Activated T-cell treated with anti-CD3 and anti-CD28 coated beads for 24 hours (primary cell): ENCODE measurements at places on chromosomes 16 and 17.

DNA sequence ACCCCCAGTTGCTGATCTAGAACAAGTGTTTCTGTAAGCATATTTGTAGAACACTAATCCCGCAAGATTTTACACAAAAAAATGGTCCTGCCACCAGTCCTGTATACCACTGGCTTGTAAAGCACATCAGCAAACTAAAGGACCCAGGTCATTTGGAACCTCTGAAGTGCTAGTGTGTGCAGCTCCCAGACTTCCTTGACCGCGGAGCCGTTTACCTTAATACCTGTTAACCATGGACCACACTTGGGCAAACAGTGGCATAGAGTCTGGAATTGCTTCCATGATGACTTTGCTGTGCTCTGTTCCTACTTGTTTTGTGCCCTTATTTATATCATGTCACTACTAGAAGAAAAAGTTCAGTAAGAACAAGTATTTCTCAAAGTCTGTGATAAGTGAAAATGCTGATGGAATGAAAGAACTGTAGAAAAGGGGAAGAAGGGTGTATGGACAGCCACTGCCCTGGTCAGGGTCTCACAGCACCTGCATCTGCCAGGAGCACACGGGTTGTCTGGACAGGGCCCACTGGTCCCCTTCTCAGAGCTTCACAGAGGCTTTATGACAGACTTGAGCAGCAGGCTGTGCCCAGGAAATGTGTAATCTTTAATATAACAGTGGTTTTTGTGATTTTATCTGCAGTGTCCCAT lies 29.3 kb downstream of the ALDH3A2 start:
- DNase-seq: no peak

DNA sequence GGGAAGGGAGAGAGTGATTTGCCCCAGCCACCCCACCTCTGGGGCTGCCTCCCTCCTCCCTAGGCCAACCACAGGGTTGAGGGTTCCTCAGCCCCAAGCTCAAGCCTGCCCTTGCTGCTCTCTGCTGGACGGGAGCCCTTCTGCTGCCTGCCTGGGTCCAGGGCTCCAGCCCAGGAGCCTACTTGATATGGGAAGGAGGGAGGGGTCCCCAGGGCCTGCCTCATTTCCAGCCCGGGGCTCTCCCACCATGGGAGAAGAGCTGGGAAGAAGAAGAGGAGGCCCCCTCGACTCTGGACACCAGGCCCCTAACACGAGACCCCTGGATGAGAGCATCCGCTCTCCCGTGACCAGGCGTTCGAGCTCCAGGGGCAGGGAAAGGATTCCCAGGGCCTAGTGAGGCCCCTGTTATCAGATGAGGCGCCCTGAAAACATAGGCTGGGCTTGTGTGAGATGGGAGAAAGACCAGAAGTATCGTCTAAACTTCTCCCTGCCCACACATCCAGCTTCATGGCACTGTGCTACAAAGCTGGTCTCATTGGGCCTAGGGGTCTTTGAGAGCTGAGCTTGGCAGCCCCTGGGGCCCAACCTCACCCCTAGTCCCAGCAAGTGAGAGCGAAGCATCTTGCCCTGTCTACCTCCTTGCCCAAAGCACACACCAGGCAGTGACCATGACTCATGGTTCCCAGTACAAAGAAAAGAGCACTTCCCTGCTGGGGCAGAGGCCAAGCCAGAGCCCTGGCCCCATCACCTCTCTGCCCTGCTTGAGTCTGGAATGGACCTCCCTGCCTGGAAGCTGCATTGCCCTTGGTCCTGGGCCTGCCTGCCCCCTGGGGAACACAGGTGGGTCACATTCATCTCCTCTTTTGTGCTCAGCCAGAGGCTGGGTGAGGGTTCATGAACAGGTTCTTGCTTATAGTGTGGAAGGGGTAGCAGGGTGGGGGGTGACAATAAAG lies 987 bp downstream of the SLC16A5 start:
- DNase-seq: no peak

GRCh38 chr17:52147431-52147830 lies 11.1 kb downstream of the CA10 start:
- no peak for DNase-seq

- DNase-seq: no peak
Measured at GRCh38 chr17:42849451-42850181, 1.4 kb upstream of the AOC3 start.

- no peak for DNase-seq
Measured at GRCh38 chr16:60230666-60231065, 1496.5 kb upstream of the GOT2 start.

- DNase-seq: no peak
Measured at GRCh38 chr16:80341263-80341662, 199.5 kb upstream of the DYNLRB2 start.

GRCh38 chr16:75244844-75245758 lies 6.3 kb downstream of the BCAR1 start:
- no peak for DNase-seq

DNA sequence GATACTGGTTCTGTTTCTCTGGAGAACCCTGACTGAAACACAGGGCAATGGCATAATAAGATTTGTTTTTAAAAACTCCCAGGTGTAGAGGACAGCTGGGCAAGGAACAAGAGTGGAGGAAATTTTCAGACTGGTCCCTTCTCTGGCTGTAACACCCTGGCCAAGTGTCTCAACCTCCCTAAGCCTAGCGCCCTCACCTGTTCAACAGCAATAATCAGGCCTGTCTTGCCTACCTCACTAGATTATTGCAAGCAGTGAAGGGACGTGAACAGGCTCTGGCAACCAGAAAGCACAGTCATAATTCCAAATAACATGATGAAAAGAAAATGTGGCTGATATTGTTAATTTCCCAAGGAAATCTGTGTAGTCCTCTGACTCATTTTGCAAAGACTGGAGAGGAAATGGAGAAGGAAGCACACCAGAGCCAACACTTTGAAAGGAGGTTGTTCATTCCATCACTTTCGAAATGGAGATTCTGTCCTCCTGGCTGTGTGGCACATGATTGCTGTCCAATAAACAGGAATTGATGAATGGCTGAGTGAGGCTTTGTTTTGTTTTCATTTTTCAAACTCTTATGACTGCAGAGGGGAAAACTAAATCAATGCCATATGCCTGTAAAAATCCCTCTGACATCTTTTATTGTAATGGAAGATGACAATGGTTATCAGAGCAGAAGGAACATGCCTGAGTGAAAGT lies 87.5 kb upstream of the HLF start:
- no peak for DNase-seq

GRCh38 chr17:57899391-57899790 lies 49.5 kb upstream of the MRPS23 start:
- DNase-seq: no peak

- DNase-seq: no peak
Measured at GRCh38 chr16:58882292-58882691, 148.2 kb upstream of the GOT2 start.

DNA sequence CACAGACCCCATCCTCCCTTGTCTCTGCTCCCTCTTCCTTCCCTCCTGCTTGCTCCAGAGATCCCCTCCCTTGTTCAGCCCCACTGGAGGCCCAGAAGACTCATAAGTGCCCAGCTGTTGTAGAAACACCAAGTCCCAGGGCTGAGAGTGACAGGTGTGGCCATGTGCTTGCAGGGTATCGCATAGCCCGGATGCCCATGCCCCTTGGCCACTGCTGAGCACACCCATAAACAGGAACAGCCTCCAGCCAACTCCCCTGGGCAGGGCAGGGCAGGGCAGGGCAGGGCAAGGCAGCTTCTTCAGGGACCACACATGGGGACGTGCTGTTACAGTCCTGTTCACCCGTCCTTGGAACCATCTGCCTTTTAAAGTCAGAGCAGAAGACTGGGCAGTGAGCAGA lies 2.0 kb downstream of the CACNG1 start:
- no peak for DNase-seq

DNA sequence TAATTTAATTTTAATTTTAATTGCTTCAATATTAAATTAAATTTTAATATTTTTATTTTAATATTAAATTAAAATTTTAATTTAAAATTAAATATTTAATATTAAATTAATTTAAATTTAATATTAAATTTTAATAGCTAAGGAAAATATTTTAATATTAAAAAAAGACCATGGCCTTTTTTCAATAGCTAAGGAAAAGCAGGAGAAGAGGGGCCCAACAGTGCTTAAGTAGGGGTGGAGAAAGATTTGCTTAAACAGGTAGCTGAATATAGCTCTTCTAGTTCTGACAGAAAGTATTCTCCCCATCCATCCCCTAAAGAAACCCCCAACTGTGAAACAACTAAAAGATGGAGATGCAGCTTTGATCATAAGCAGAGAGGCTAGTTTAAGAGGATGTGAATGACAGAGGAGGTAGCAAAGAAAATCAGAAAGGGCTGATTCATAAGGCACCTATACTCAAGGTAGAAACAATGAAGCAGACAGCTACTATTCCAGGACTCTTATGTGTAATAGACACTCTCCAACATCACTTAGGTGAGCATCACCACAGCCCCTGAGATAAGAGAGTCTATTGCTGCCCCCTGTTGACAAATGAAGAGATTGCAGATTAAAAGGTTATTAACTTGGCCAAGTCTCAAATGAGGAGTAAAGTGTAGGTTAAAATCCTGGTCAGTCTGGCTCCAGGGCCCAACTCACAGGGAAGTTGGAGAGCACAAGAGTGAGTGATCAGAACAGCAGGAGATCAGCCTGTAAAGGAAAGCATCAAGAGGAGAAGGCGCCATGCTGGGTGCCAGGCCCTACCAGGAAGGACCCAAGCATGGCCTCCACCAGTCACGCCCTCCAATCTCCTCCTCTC lies 7.8 kb upstream of the RNASEK start:
- DNase-seq: no peak

- no peak for DNase-seq
Measured at GRCh38 chr16:31438414-31438813, 4.2 kb downstream of the ZNF843 start.

- no peak for DNase-seq
Measured at GRCh38 chr17:6502871-6503509, 53.4 kb downstream of the PITPNM3 start.

DNA sequence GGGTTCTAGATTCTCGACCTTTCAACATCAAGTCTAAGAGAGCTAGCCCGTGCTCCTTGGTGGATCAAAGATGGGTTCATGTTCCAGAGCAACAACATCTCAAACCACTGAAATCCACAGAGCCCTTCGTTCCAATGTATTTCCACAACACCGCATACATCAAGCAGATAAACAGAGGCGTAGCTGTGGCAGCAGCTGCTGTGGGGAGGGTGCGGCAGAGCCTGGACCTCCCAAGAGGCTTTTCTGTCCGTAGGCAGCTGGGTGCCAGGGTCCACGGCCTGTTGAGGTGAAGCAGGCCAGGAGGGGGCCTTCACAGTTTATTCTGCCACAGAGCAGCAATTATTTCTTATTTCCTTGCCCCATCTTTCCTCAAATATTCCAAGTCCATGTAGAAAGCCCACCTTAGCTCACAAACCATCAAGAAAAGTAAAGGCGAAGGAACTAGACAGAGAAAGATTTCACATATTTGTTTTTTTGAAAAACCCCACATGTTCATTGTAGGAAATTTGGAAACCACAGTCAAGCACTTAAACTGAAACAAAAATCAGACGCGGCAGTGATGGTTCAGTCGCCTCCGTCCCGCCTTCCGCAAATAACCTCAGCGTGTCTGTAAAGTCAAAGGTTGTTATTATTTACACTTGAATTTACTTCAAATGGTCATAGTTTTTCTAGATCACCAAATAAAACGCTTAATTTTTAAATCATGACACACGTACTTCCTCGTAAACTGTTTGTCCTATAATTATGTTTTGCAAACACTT lies 144.6 kb upstream of the FOXF1 start:
- DNase-seq: no peak

DNA sequence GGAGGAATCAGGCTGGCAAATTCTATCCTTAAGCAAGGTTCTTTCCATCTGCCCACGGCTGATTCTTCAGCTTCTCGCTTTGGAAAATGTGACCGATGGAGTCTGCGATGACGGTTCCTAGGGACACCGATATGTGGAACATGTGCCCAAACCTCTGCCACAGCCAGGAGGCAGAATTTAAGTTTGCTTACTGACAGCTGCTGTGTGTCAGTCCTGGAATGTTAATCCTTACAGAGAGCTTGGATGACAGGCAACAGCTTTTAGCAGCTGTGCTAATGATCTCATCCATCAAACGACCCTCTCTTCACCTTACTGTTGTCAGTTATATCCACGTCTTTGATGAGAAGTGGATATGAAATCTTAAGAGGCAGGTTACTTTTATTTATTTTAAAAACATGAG lies 11.4 kb upstream of the MYH13 start:
- DNase-seq: no peak

- DNase-seq: no peak
Measured at GRCh38 chr17:72822358-72823023, 270.0 kb downstream of the SLC39A11 start.

DNA sequence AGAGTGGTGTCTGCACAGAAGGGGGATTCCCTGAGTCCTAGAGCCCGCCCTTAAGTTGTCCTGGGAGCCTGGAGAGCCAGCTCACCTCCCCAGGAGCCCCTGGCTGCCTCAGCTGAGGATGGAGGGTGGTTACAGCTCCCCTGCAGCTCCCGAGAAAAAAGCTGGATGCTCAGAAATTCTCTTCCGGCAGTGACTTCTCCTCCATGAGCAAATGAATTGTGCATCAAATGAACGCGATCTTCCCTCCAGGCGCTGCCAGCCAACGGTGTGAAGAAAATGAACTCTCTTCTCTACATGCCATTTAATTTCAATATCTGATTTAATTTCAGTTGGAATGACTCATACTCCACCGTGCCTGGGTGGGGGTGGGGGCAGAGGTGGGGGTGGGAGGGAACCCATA lies 14.3 kb upstream of the C16orf74 start:
- no peak for DNase-seq

GRCh38 chr16:27291106-27291505 lies 22.5 kb upstream of the NSMCE1 start:
- DNase-seq: no peak

GRCh38 chr17:48310748-48311213 lies 119.2 kb downstream of the SKAP1 start:
- DNase-seq: no peak

GRCh38 chr16:54110016-54110981 lies 176.3 kb downstream of the IRX3 start:
- DNase-seq: no peak

GRCh38 chr17:76079535-76079955 lies 563 bp downstream of the ZACN start:
- no peak for DNase-seq

- DNase-seq: no peak
Measured at GRCh38 chr17:71600137-71600789, 520.6 kb upstream of the SOX9 start.

DNA sequence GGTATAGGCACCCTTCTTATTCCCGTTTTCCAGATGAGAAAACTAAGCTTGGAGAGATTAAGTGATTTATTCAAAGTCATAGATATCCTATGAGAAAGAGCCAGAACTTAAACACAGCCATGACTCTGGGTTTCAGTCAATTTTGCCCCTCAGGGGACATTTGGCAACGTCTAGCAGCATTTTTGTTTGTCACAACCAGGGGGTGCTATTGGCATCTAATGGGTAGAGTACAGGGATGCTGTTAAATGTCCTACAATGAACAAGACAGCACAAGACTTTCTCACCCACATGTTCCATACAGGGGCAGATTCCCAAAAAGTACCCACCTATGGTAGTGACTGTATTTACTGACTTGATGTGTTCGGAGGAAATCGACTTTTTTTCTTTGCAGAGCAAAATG lies 4.8 kb upstream of the SHISA9 start:
- DNase-seq: no peak
